ENCODE measurements at places on chromosomes 5 and 9.

DNA sequence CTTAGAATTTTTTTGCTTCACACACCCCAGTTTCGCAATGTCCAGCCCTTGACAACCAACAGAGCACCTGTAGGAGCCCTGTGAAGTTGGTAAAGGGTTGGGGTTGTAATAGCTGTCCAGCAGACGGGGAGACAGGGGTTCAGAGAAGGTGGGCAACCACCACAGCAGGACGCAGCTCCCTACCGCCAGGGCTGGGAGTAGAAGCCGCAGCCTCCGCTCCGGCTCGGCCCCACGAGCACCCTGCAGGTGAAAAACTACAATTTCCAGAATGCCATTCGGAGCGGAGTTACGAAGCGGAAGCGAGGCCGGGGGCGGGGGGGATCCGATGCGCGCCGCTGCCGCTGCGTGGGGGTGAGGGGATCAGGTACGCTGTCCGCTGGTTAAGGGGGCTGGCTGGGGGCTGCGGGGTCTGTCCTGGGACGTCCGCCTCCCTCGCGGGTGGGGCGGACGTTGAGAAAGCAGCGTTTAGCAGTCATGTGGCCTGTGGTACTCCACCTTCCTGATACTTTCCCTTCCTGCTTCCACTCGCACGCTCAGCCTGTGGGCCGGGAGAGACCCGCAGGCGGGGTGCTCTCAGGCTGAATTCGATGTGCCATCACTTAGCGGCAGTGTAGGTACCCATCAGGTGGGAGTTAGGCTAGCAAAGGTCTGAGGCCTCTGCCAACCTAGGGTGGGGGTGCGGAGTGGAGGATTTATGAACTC is at the start of gene TRMT10B:
TSS of gene TRMT10B (plus strand) at position 317 of the 702 bp plus-strand sequence. CDS start 8,127 bp downstream, outside the sequence.
- H3K4me1 ChIP-seq, result peaks cover 20% of the 10 kb centered on the region
- peak within 1 kb of the TSS; percentile 97 for H3K4me3 ChIP-seq

DNA sequence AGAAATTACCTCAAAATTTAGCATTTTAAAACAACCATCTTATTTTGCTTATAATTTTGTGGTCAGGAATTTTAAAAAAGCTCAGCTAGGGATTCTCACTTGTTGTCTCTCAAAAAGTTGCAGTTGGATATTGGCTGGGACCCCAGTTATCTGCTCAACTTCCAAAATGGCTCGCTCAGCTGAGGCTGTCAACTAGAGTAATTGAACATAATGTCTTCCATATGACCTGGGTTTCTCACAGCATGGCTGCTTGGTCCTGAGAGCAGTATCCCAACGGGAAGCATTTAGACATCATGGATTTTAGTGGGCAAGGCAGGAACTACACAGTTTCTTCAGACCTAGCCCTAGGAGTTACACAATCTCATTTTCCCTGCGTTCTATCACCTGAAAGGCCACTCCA is 63.6 kb upstream of the SPEF2 start:
- H3K36me3 ChIP-seq, result no peaks in the 10 kb centered on the region
- no peaks in the 10 kb centered on the region for H3K4me1 ChIP-seq
- H3K27ac ChIP-seq, result no peak overlapping the region
- no peaks in the 10 kb centered on the region for H3K27me3 ChIP-seq

- H3K27me3 ChIP-seq, result no peaks in the 10 kb centered on the region
- DNase-seq, result no peak
These were observed 187.3 kb upstream of the PIK3R1 start for GRCh38 chr5:68028131-68028727.

GRCh38 chr5:14501353-14502293 is 80.0 kb upstream of the OTULINL start:
- no peaks in the 10 kb centered on the region for H3K27me3 ChIP-seq
- no peaks in the 10 kb centered on the region for H3K4me1 ChIP-seq
- H3K36me3 ChIP-seq, result no peaks in the 10 kb centered on the region
- no peak for DNase-seq
- no peak overlapping the region for H3K27ac ChIP-seq

Data from T-helper 2 cell treated with Interferon-gamma antibody and Interleukin-4, amounts not matched to agents 5 μg/mL and 100 μg/mL, for 36 hours (primary cell).